OCI-M1 (cell line): ENCODE measurements at places on chromosomes 2 and 18.

GRCh38 chr2:121189011-121189410 lies 96.0 kb downstream of the TFCP2L1 start:
- peak; percentile 21 for DNase-seq

DNA sequence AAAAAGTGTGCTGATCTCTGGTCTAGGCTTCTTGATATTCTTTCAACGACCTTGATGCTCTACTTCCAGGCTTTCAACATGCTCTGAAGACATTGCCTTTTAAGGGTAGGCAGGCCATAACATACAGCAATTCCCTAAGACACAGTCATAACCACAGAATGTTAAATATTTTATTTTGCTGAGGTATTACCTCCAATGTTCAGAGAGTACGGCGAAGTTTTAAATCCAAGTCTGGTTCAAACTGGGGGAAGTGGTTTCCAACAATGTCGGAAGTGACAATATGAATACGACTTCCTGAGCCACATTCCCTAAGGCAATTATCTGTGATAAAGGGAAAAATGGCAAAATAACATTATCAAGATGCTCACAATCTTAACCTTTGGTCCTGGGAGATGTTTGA lies 1077.9 kb upstream of the PIK3C3 start:
- DNase-seq = no peak

GRCh38 chr2:27885234-27885633 lies 5.0 kb downstream of the RBKS start:
- no peak for DNase-seq

DNA sequence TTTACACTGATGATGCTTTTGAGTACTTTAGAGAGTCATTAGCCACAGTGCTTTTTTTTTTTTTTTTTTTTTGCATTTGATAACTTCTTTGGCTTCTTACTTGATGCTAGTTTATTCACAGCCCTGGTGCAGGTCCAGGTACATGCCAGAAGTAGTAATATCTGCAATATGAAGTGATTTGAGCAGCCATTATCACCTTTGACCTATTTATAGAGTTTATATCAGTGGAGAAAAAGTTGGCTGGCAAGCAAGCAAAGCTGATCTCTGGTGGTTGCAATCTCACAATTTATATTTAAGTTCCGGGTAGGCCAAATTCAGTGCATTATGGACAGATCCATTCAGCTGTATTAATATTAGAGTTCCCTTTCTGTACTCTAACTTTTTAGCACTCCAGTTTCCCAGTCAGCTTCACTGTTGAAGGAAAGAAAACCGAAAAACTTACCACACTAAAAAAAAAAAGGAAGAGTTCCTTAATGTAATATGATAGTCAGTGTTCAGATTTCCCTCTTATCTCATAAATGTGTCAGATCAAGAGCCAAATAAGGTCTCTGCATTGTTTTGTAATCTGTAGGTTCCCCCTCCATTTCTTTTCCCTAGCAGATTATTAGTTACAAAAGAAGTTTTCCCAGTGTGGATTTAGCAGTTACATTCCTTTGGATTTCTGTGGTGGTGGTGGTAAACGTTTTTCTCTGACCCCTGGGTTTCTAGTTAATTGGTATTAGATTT lies 78.6 kb downstream of the HAUS1 start:
- DNase-seq = peak; percentile 25

DNA sequence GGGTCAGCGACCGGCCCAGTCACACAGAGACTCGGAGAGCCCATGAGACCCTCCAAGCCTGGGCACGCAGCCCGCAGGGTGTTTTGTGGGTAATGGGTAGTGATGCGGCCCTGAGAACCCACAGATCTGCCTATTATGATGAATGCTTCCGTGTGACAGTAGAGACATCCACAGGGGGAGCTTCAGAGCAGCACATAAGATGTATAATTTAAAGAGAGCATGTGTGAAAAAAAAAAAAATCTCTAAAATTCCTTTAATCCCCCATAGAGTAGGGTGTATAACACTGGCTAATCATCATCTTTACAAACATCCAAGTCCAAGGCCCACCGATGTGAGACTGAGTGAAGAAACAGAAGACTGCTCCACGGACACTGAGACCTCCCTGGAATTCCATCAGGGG lies 34.6 kb downstream of the BIN1 start:
- no peak for DNase-seq

- DNase-seq = peak; percentile 71
These were observed 651.3 kb downstream of the DCDC2C start for GRCh38 chr2:4354678-4355077.
